ENCODE measurements at places on chromosomes 2 and 18.

- no peak for DNase-seq
Observed at GRCh38 chr2:205273627-205274026, 408.7 kb upstream of the NRP2 start.

GRCh38 chr2:147542351-147542750 is 302.5 kb upstream of the ACVR2A start:
- no peak for DNase-seq

DNA sequence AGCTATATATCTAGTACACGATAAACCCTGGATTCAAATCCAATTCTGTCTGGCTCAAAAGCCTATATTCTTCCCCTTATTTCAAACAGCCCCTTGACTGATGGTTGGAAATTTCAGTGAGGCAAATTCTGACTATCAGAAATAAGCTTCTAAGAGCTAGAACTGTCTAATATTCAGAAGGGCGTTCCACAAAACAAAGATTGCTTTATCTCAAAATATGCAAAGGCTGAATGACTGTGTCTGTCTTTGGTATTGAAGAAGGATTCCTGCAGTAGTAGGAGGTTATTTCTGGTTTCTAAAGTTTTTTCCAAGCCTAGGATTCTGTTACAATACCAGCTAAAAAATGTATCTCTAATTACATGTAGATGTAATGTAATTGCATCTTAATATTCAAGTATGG is 31.1 kb downstream of the DRC1 start:
- DNase-seq, result no peak

DNA sequence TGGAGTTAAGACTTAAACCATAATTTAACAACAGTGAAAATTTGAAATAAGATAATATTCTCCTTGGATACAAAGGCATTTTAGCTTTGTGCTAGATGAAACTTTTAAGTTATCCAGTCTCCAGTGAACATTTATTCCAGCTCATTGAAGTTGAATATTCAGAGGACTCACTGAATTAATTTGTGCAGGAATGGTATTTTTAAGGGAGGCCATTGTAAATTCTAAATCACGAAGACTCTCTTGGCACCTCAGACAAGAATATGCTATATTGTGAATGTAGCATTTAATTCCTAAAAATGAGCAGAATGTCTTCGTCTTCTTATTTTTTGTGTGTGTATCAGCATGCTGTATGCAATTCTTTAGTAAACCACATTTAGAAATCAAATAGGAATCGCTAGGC is 731.7 kb upstream of the RAB6C start:
- DNase-seq, result no peak

GRCh38 chr2:20501974-20502373 is 55.1 kb downstream of the RHOB start:
- no peak for DNase-seq

- no peak for DNase-seq
Observed at GRCh38 chr18:77896586-77897252, 647.1 kb downstream of the GALR1 start.

Measured in DMS 273 treated with DMSO at 0.1 percent for 48 hours (cell line).